Stimulated activated CD8-positive, alpha-beta memory T cell treated with anti-CD3 and anti-CD28 coated beads, Interleukin-2, amount 100 ng/mL, for 1 hour (primary cell): ENCODE measurements at places on chromosomes 11 and 22.
A peak's percentile ranks its signal among the peaks of the same experiment; 100 is the strongest.

DNA sequence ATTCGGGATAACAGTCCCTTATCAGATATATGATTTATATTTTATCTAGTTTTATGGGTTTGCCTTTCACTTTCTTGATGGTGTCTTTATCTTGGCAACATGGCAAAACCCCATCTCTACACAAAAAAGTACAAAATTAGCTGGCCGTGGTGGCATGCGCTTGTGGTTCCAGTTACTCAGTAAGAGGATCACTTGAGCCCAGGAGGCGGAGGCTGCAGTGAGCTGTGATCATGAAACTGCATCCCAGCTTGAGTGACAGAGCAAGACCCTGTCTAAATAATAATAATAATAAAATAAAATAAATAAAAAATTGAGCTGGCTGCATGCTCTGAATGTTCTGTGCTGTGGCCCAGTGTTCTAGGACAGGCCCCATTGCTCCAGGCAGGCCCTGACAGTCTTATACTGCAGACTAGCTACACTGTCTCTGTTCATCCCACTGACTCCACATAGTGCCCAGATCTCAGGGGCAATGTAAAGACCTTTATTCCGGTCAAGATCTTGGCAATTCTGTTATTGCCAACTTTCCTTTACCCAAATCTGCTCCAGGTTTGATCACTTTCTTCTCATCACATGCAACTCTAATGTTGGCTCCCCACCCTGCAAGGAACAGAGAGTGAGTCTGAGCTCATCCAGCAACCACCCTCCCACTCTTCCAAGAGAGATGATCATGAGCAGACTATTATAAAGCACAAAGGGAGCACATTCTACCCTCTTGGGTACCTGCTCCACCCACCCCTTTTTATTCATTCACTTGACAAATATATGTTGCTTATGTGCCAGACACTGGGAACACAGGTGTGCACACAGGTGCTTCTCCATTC is 8.8 kb downstream of the HSPA8 start:
- DNase-seq = no peak

GRCh38 chr11:20483931-20484330 is 96.4 kb downstream of the PRMT3 start:
- DNase-seq = no peak

- no peak for DNase-seq
Measured at GRCh38 chr11:131218542-131218941, 151.9 kb upstream of the NTM start.

DNA sequence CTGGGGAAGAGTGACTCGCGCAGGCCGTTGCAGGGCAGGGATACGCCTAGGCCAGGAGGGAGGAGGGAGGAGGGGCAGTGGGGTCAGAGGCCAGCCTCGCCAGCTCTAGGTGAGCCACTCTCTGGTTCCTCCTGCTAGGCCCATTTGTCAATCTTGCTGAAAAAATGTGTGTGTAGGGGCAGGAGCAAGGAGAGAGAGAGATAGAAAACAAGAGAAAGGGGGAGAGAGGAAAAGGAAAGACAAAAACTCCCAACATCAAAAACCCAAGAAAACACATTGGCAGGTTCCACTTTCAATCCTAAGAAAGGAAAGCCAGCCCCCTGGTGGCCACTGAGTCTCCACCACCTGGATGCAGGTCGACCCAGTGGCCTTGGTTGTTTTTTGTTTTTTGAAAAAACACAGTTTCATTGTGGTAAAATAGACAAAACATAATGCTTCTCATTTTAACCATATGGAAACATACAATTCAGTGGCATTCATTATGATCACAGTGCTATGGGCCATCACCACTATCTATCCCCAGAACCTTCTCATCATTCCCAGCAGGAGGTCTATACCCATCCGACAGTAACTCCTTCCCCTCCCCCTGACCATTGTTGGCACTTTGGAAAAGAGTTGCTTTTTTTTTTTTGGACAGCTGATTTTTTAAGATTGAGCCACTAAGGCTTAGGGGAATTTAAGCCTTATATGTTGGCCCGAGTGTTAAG is 10.9 kb downstream of the OMP start:
- no peak for DNase-seq

GRCh38 chr11:115348416-115348815 is 155.8 kb downstream of the CADM1 start:
- no peak for DNase-seq

GRCh38 chr11:123588117-123588863 is 66.1 kb downstream of the SCN3B start:
- no peak for DNase-seq

DNA sequence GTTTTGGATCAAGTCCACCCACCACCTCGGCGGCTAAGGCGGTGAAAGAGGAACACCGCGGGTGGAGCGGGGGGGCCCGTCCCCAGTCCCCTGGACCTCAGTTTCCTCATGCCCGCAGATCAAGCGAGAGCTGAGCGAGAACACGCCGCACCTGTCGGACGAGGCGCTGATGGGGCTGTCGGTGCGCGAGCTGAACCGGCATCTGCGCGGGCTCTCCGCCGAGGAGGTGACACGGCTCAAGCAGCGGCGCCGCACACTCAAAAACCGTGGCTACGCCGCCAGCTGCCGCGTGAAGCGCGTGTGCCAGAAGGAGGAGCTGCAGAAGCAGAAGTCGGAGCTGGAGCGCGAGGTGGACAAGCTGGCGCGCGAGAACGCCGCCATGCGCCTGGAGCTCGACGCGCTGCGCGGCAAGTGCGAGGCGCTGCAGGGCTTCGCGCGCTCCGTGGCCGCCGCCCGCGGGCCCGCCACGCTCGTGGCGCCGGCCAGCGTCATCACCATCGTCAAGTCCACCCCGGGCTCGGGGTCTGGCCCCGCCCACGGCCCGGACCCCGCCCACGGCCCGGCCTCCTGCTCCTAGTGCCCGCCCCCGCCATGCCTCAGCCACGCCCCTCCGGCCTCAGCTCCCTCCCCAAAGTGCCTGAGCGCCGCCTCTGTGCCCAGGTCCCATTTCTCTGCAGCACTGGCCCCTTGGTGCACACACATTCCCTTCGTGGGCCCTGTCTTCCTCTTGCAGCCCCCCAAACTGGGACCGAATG is 12.7 kb downstream of the MAFF start:
- DNase-seq = peak; percentile 48

- no peak for DNase-seq
Measured at GRCh38 chr11:78759071-78759470, 184.4 kb upstream of the NARS2 start.

- DNase-seq = no peak
Measured at GRCh38 chr11:19079643-19080440, 19.3 kb upstream of the MRGPRX2 start.

DNA sequence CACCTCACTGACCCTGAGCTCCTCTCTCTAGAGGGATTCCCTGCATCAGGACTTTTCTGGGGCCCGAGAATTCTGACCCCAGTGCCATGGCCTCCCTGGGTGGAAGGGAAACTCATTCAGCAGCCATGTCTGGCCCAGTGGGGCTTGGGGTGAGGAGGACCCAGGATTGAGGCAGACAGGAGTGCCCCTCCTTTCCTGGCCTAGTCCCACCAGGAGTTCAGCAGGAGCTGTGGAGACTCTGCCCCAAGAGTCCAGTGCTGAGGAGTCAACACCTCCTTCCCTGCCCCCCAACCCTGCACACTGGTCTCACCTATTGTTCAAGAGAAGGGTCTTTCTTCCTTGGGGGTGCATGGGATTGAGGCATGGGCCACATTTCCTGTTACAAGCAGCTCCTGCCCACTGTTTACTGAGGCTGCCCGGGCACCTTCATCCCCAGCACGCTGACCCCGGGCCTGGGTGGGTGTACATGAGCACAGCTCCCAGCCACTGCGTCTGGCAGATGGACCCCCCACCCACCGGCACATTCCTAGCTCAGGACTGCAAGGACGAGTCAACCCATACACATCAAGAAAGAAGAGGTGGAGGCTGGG is 33.9 kb downstream of the ALX4 start:
- DNase-seq = no peak

GRCh38 chr11:125250318-125251213 is 86.0 kb downstream of the PKNOX2 start:
- DNase-seq = no peak

GRCh38 chr22:28402060-28402459 is 277.6 kb downstream of the TTC28 start:
- no peak for DNase-seq

DNA sequence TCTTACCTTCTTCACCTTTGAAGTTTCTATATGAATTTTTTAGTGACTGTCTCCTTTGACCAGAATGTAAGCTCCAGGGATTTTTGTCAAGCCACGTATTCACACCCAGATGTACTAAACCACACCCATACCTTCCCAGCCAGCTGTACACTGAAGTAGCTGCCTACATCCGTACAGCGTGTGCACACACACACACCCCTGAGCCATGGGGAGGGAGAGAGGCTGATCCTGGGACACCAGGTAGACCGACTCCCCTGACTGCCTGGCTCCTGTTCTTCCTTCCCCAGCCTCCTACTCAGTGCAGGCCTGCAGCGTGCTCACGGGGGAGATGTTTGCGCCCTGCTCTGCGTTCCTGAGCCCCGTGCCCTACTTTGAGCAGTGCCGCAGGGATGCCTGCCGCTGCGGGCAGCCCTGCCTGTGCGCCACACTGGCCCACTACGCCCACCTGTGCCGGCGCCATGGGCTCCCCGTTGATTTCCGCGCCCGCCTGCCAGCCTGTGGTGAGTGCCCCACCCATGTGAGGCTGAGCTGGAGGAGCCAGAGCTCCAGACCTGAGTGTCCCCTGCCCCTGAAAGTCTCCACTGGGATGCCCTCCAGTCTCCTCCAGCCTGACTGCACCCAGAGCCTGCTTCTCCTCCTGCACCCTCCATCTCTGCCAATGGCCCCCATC is 25.9 kb downstream of the OTOG start:
- DNase-seq = no peak

DNA sequence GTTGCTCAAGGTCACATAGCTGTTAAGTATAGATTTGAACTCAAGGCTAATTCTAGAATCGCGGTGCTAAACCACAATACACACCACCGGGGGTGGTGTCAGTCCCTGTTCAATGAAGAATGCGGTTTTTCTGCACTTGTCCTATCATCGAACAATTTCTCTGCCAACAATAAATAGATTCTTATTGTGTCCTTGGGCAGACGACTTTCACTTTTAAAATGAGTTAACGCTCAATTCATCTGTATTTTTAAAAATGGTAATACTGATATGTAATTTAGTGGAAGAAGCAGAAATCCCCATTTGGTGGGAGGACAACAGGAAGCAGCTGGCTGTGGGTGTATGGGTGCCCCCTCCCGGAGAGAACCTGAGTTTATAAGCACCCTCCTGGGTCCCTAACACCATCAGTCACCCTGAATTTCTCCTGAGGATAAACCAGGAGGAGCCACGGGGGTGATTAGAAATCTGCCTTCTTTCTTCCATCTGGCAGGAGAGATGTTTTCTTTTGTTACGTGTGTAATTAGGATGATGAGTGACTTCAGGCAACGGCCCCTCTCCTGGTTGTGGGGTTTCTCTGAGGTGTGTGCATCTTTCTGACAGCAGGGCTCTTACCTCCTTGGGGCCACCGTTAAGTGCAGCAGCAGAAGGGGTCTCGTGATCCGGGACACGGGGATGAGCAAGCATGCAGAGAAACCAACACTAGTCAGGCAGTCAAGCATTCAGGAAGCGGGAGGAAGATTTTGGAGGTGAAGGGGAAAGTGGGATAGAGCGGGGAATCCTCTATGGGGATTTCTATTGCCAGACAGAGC is 87.7 kb downstream of the GRAMD1B start:
- DNase-seq = no peak

DNA sequence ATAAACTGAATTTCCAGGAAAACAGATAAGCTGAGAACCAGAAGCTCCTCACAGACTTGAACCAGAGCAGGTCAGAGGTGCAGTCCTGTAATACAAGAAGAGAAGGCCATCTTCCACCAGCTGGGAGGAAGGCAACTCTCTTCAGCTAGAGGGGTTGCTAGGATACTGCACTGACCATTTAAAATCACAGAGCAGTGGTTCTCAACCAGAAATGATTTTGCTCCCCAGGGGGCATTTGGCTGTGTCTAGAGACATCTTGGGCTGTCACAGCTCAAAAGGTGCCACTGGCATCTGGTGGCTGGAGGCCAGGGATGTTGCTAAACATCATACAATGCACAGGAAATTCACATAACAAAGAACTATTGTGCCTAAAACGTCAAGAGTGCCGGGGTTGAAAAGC is 17.2 kb downstream of the OPCML start:
- DNase-seq = no peak

GRCh38 chr11:72962084-72962483 is 147.9 kb downstream of the ATG16L2 start:
- DNase-seq = no peak

- no peak for DNase-seq
Measured at GRCh38 chr11:79383874-79384273, 57.0 kb downstream of the TENM4 start.

DNA sequence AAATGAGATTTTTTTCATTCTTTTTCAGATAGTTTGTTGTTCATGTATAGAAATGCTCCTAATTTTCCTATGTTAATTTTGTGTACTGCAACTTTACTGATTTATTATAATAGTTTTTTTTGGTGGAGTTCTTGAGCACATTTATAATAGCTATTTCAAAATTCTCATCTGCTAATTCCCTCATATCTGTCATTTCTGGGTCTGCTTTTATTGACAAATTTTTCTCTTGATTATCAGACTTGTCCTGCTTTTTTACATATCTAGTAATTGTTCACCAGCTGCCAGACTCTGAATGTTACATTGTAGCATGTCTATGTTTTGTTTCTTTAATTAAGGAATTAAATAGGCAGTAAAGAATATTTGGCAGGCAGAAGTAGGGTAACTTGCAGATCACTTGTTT is 60.9 kb upstream of the PARVA start:
- DNase-seq = no peak

DNA sequence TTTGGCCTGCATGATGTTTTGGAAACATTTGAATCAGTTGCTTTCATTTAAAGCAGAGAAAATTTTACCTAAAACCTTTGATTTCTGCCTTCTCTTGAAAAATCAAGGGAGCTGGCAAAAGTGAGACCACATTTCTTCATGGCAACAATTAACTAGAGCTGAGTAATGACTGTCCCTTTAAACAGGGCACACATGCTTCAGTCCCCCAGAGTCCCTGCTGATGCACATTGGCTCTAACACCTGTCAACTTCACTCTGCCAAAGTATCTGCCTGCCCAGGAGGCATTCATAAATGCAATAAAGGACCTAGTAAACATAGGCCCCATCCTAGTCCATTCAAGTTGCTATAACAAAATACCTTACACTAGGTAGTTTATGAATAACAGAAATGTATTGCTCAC is 87.1 kb upstream of the LDLRAD3 start:
- no peak for DNase-seq

GRCh38 chr11:36222831-36223635 is 66.2 kb downstream of the COMMD9 start:
- no peak for DNase-seq

- DNase-seq = no peak
Measured at GRCh38 chr11:45647329-45647728, 18.1 kb downstream of the CHST1 start.
